ENCODE measurements at places on chromosomes 6 and 20. TPM values are rescaled to one million over a fixed set of nuclear protein-coding genes. Genes with fewer than 3 reads are reported as not detected.

DNA sequence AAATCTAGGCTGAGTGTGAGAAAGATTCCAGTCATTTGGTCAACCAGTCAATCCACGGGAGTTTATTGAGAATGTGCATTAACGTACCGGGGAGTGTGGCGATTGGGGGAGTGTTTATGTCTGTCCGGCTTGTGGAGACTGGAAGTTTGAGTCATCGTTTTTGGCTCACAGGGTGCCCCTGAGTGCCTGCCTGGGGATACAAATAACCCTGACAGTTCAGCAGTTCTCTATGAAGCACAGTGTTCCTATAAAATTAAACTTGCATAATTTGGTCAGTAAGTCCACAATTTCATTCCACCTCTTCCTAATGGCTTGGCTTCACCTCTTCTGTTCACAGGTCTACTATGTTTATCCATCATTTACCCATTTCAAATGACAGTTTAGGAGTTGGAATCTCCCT lies 72.6 kb upstream of the PLEKHG1 start:
- no peak for DNase-seq

GRCh38 chr6:170553534-170554012 lies 466 bp upstream of the PSMB1 start:
- no peak for DNase-seq

DNA sequence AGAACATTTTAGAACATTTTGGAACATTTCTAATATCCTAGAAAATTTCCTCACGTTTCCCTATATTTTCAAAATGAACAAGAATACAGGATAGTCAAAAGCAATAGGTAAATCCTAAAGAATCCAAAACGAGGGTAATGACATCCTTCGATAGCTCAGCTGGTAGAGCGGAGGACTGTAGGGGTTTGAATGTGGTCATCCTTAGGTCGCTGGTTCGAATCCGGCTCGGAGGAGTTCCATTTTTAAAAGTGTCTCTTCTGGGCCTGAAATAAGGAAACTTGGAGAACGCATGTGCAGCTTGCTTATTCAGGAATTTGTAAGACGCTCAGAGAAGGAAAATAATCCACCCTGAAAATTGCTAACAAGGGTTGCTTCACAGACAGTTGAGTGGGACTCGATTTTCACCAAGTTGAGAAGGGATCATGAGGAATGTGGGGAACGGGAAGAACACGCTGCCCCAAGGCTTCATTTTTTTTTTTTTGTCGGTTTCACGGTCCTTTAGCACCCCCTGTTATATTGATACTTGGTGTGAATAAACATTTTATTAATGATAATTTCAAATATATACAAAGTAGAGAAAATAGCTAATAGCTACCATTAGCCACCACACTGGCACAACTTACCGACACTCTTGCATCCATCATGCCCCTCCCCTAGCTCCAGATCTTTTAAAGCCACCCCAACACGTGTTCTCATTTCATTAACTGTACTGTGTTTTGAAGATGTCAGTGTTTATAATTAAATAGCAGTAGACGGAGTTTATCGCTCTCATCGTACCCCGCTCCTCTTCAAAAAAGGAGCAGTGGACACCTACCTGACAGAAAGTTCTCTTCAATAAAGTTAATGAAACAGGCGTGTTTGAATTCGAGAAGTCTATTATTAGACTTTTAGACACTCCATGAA lies 1.8 kb upstream of the ABT1 start:
- DNase-seq = no peak

DNA sequence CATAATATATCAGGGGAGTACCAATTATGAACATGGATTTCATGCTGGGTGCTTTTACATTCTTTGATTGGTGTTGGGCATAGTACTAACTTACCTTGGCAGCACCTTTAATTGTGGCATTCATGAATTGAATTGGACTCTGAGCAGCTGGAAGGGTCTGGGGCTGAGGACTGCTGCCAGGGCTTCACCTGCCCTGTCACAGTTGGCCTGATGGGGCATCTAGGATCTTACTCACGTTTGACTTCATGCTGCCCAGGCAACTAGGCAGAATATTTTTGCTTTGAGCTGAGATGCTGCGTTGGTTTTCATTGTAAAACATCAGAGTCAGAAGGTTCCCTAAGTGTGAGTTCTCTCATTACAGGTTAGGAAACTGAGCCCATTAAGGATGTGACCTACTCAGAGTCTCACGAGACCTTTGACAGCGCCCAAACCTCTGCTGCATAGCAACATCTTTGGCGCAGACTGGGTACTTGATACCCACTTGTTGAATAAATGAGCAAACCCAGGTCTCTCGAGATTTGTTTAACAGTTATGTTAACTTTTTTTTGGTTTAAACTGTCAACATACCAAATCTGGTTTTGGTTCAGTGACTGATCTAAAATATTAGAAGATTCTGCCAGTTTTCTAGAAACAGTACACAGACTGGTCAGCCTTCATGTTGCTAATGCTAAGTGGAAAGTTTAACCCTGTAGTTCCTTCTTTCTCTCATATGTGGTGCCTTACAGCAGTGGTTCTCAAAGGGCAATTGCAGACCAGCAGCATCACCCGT lies 104.9 kb downstream of the TCP11 start:
- no peak for DNase-seq

DNA sequence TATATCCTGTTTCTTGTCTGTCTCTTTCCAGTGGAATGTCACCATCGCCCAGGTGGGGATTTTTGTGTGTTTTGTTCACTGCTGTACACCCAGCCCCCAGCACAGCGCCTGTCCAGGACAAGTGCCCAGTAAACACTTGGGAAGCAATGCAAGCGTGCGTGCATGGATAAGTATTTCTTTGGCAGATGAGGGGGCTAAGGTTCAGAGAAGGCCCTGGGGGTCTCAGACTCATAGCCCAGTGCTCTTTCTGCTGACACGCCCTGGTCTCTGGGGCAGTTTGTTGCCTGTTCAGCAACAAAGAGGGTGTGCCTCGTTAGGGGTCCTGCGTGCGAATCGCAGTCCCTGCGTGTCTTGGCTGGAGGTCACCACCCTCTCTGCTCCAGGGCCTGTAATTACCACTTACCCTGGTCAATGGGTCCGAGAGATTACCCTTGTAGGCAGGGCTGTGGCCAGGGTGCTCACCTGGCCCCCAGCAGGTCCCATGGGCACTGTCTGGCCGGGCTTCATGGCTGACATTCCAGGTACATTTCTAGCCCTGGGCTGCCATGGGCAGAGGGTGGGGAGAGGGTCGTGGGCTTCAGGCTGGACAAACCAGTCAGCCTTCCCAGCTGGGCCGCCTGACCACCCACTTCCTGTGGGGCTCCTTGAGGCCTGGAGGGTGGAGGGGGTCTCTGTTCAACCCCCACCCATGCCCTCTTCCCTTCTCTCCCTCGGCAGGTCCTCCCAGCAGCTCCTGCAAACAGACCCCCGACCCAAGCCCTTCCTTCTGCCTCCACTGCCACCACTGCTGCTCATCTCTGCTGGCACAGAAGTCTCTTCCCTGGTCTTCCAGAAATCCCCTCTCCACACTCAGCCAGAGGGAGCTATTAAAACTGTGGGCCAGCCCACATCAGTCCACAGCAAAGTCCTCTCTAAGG lies 87.1 kb downstream of the CEBPB start:
- DNase-seq = no peak

DNA sequence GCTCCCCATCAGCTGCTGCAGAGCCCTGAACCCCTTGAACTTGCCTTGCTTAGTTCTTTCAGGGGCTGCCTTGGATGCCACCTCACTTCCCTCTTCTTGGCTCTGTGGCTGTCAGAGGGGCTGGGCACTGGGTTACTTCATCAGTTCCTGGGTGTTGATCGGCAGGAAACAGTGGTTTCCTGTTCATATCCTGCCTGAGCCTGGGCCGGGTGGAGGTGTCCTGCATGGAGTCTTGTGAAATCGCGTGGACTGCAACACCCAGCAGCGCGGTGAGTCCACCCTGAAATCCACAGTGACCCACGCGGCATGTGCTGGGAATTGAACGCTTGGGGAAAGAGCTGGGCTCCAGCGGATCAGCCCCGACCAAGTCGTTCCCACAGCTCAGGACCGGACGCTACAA lies 97.5 kb downstream of the CDH26 start:
- peak; percentile 76 for DNase-seq

GRCh38 chr6:436308-437036 lies 44.9 kb downstream of the IRF4 start:
- DNase-seq = no peak

- no peak for DNase-seq
Observed at GRCh38 chr20:61889659-61890058, 176.0 kb downstream of the TAF4 start.

DNA sequence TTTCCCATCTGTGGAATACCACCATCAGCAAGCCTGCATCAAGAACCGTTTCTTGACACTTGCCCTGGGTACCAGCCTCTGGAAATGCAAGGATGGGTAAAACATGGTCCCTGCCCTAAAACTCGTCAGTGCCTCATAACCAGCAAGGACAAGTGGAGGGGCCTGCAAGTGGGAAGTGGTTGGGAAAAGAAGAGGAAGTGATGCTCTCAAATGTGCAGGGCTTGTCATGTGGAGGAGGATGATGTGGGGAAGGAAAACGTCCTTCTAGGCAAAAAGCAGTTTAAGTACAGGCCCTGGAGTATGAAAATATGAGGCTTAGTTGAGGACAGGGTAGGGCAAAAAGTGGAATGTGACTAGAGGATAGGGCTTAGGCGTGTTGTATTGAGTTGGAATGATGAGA lies 19.0 kb downstream of the RREB1 start:
- no peak for DNase-seq

- no peak for DNase-seq
Observed at GRCh38 chr6:55777469-55777868, 97.9 kb downstream of the BMP5 start.

GRCh38 chr6:43981363-43981990 lies 145.8 kb downstream of the MRPL14 start:
- no peak for DNase-seq

The MCM8 gene
- 4.7 TPM for total RNA-seq

The CRISP3 gene
- total RNA-seq = not detected

The SNRPB gene
- 84.2 TPM for total RNA-seq

The TNFRSF6B gene
- total RNA-seq = 11.5 TPM

The C20orf96 gene
- 4.6 TPM for total RNA-seq

Measured in aorta (tissue), 5 donors.